Occipital lobe (tissue), 3 donors: ENCODE measurements at places on chromosomes 3 and 15.
A peak's percentile ranks its signal among the peaks of the same experiment; 100 is the strongest.

DNA sequence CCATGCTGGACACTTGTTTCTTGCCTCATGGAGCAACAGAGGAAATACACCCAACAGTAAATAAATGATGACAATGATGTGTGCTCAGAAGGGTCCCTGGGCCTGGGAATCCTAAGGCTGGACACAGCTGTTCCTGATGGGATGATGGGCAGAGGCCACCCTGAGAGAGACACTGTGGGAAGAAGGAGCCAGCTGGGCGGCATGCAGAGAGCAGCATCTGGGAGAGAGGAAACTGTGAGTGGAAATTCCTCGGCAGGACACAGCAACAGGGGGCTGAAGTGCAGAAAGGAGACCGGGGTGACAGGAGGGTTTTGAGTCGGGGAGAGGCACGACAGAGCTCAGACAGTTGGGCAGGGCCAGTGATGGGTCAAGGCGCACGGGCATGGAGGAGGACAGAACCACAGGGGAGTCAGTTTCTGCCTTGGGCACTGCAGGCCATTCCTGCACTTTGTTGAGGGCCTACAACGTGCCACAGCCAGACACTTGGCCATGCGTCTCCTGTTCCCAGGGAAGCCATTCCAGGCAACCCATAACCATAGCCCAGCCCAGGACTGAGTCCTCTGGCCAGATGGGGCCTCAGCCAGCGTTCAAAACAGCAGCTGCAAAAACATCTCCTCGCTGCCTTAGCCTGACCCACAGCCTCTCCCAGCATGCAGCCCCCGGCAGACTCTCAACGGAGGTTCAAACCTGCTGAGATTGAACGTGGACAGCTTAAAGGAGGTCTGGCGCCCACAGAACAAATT, 36.7 kb upstream of the SLC6A1 start:
- DNase-seq = no peak

GRCh38 chr3:8578282-8578681, 66.3 kb downstream of the SSUH2 start:
- no peak for DNase-seq

DNA sequence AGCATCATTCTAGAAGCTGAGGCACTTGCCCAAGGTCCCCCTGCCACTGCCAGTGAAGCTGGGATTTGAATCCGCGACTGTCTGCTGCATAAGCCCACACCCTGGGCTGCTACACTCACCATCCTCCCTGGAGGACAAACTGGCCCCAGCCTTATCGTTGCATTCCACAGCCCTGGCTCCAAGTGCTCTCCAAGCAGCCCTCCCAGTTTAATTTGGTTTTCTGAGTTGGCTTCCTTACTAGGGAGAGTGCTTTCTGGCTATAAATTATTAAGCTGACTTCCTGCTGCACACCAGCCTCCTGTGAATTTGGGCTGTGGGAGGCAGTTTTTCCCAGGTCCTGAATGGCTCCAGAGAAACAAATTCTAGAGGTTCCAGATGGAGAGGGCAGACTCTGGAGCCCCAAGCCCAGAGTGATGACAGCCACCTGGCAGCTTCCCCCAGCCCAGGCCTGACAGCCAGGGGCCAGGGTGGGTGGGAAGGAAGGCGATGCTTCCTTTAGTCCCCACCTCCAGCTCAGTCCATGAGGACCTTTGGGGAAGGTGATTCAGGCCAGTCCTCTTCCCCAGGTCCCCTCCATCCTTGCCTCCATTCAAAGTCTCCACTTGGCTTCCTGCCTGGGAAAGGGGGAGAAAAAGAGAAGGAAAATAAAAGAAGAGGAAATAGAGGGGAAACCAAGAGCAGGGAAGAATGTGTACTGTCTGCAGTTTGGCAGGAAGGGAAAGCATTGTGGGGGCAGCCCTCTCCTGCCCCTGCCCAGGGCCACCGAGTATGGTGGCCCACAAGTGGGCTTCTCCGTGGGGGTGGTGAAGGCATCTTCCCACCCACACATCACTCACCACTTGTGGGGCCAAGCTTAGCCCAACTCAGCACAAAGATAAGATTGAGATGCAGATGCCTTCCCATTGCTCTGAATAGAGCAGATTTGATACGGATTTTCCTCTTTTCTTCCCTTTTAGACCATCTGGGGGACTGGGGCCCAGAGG, 69.6 kb downstream of the SEMA5B start:
- no peak for DNase-seq

DNA sequence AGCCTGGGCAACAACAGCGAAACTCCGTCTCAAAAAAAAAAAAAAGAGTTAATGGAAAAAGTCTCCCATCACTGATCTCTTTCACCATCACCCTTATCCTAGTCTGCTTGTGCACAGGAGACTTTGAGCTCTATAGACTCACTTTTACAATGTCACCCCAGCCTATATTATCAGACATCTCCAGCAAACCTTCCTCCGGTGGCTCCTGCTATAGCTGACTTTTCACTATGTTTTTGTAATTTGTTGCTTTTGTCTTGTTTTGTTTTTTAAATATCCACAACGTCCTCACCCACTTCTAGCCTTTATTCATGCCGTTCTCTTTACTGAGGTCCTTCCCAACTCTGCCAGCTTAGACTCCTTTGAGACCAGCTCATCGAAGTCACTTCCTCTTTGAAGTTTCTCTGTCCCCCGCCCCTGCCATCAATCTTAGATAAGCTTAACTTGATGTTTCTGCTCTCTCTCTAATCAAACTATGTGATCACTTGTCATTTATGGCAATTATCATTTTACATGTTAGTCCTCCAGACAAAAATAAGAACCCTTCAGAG, 82.7 kb upstream of the CHD2 start:
- no peak for DNase-seq

GRCh38 chr3:127817406-127817841, 4.9 kb downstream of the MGLL start:
- no peak for DNase-seq

DNA sequence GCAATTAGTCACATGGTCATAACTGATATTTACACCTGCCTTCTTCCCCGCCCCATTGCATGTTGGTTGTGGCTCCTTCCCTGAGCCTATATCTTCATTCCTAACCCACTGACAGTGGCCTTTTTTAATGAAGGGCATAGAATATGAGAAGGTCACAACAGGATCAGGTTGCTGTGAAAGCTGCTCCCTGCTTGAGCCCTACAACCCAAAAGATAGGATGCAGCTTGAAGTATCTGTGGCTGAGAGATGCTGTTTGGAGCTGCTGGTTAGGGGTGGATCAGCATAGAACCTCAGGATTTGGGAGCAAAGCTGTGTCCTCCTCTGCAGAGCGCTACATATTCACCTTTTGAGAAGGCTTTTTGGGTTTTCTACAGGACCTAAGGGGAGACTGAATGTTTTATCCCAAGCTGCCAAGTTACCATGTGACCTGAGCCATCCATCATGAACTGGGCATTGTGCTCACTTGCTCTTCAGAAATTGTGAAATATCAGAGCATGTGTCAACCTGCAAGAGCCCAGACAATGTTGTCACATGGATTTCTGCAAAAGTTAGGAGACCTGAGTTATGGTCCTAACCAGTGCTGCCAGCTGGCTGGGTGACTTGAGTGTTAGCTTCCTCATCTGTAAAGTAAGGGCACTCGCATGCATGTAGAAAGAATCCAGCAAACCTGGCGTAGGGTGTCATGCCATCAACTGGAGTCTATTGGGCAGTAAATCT, 49.8 kb upstream of the ARL8B start:
- DNase-seq = no peak

DNA sequence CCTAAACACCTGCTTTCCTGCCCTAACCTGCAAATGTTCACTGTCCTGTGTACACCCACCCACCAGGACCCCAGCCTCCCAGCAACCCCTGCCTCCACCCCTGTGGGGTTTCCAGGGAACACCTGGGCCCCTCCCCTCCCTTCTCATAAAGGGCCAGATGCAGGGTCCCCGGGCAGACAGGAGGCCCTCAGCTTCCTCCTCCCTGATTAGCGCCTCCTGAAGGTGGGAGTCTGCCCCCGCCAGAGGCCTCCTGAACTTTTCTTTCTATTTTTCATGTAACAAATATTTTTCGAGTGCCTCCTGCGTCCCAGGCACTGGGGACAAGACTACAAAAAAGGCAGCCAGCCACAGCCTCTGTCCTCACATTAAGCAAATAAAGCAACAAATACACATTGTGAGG, 135.4 kb upstream of the LINGO1 start:
- no peak for DNase-seq

GRCh38 chr3:179503152-179503551, 51.9 kb upstream of the GNB4 start:
- no peak for DNase-seq

DNA sequence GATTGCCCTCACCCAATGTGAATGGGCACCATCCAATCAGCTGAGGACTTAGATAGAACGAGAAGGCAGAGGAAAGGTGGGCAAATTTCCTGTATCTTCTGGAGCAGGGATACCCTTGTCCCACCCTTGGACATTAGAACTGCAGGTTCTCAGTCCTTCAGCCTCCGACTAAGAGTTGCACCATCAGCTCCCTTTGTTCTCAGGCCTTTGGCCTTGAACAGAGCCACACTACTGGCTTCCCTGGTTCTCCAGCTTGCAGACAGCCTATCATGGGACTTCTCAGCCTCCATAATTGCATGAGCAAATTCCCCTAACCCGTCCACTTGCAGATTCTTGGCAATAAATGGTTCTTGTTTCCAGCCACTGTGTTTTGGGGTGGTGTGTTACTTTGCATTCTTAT, 102.4 kb downstream of the LSM3 start:
- DNase-seq = no peak

GRCh38 chr15:52790169-52790708, at the start of gene ONECUT1:
ONECUT1 (minus strand) TSS chr15:52790336; CDS start chr15:52789884, 452 bp downstream.
- DNase-seq = no peak

- no peak for DNase-seq
Measured at GRCh38 chr3:156561533-156561932, 6.6 kb upstream of the SSR3 start.

GRCh38 chr15:71480556-71480955, 329.8 kb upstream of the NR2E3 start:
- DNase-seq = no peak

- DNase-seq = no peak
Measured at GRCh38 chr15:72369964-72370363, 5.8 kb downstream of the HEXA start.

DNA sequence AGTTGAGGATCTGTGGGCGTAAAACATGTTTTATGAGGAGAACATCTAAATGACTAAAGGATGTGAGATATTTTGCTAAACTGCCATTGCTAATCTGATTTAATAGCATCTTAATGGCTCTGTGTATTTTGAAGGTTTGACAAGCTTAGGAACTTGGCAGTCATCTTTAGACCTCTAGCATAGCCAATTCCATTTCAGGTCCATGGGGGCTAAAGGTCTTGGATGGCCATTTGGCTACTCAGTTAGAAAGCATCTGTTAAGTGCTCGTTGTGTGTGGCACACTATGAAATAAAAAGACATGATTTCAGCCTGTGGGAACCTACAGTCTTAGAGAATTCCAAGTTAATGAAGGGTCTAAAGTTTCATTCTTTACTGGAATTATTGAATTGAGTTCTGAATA, 236.2 kb downstream of the IL5RA start:
- DNase-seq = no peak

GRCh38 chr3:51024121-51024520, 349.4 kb downstream of the DOCK3 start:
- no peak for DNase-seq

DNA sequence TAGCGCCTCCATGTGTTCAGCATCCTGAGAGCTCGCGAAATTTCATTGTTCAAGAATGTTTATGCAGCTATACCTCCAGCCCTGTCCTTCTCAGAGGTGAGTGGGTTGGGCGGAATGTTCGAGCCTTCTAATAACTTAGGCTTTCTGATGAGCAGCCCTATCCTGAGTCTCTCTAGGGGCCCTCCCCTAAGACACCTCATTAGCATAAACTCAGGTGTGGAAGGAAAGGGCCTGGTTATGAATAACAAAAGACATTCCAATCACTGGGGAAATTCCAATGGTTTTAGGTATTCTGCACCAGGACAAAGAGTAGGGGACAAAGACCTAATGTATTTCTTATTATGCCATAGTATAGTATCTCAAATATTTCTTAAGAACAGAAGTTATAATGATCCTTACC, 138.1 kb upstream of the PDZRN3 start:
- DNase-seq = no peak

DNA sequence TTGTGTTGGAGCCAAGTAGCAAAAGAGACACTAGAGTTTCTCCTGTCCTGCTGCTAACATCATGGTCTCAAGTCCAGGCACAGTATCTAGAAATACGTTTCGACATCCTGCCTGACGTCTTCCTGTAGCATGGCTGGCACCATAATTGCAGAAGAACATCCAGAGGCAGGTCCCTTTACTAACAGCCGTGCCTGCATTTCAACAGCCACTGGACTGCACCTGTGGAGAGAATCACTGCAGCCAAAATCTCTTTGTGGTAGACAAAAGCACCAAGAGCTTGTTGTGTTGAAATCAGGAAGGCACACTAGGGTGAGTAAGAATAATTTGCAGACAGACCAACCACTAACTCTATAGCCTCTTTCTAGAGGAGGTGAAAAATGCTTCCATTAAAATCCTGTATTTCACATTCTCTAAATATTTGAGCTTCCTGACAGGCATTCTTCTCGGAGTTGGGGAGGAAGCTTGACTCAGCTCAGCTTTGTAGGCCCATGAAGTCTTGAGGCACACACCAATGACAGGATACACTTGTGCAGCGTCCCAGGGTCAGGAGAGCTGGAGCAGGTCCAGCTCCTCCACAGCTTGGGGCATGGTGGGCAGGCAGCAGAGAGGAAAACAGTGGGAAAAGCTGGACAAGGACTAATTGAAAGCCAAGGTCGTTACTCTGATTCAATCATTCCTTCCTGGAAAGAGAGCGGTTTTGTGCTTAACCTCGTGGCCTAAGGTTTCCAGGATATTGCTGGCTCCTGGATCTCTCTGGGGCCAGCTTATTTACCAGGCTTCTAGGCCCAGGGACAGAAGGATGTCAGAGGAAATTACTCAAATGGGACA, 244.9 kb downstream of the FAM43A start:
- DNase-seq = no peak

- DNase-seq = no peak
Measured at GRCh38 chr3:79253271-79253670, 514.5 kb downstream of the ROBO1 start.

GRCh38 chr3:123318374-123318773, 116.6 kb downstream of the SEC22A start:
- no peak for DNase-seq

- no peak for DNase-seq
Measured at GRCh38 chr15:56732886-56733135, 498 bp downstream of the ZNF280D start.

DNA sequence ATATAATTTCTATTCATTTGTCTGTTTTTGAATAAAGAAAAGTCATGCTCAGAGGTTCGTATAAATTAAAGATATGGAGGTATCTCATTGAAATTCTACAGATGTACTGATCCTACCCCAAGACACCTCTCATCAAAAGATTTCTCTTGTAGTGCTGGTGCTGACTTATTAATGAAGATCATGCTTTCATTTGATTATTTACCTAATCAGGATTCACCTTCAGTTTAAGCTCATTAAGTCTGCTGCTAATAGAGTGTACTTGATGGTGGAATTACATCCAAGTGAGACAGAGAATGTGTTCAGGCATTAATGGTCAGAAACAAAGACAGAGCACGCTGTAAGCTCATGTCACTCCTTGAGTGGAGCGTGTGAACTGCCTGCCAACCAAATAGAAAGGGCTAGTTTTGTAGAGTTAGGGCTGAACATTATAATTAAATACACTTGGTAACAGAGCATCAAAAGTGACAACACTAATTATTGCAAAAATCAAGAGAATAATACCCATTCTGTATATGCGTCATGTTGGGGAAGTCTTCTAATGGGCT, 45.5 kb downstream of the KBTBD12 start:
- no peak for DNase-seq

GRCh38 chr3:42190701-42191442, 75.1 kb downstream of the CCK start:
- peak; percentile 48 for DNase-seq
